Activated T-helper 2 cell treated with anti-CD3 and anti-CD28 coated beads, Interferon-gamma antibody, Interleukin-2, Interleukin-4, amounts not matched to agents 10 μg/mL and 5 μg/mL and 100 μg/mL, durations not matched to agents 14 hours and 24 hours and 36 hours (primary cell): ENCODE measurements at places on chromosomes 4 and X.

DNA sequence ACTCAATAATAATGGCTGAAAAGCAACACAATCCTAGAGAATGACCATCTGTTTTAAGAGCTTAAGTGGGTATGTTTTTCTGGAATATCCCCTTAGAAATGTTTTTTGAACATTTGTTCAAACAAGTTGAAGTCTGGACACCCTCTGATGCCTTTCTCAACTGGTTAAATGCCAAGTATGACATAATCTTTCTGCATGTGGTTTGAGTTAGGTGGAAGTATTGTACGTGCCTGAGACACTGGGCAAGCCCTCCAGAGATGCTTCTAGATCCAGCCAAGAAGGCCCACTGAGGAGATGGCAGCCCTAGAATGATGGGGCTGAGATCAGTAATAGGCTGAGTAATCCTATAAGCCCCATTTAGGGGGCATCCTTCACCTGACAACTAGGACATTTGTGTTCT lies 493.1 kb downstream of the MAGEE1 start:
- DNase-seq: no peak

DNA sequence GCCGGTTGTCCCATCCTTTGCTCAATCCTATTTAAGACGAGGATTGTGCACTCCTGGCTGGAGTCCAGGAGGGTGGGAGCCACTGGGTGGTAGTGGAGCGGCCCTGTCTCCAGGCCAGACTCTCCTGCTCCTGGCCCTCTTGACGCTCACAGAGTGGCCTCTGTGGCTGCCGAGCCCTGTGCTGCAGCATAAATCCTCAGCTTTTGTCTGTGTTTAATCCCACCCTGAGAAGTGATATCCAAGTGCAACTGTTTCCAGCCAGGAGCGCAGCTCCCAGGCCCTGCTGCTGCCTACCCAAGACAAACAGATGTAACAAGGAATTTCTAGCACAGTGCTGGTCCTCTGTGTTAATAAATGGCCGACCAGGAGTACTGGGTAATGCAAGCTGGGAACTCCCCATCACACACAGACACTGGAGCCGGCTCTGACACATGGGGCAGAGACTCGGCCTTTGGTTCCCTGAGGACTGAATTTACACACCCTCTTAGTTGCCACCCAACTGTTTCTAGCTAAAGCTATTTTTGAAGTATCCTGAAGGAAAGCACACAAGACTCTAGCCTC lies 85.3 kb downstream of the GATB start:
- DNase-seq: no peak

DNA sequence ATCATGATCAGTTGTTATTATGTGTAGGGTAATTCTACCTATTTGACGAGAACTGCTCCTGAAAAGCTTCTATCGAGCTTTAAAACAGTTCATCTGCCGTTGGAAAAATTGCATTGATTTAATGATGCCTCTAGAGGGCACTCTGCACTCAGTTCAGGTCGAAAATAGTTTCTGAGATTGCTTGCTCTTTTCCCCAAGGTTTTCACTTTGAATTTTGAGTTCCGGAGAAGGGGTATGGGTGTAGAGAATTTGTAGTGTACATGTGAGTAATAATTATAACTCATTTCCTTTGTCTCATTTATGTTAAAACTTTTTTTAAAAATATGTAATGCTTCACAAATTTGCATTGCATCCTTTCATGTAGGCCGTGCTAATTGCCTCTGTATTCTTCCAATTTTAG lies 28.4 kb upstream of the TNIP3 start:
- DNase-seq: no peak

- no peak for DNase-seq
Measured at GRCh38 chr4:147782087-147782781, 50.3 kb downstream of the ARHGAP10 start.

GRCh38 chr4:95058991-95059390 lies 301.2 kb downstream of the BMPR1B start:
- no peak for DNase-seq

GRCh38 chrX:123975180-123975579 lies 13.7 kb downstream of the STAG2 start:
- no peak for DNase-seq

DNA sequence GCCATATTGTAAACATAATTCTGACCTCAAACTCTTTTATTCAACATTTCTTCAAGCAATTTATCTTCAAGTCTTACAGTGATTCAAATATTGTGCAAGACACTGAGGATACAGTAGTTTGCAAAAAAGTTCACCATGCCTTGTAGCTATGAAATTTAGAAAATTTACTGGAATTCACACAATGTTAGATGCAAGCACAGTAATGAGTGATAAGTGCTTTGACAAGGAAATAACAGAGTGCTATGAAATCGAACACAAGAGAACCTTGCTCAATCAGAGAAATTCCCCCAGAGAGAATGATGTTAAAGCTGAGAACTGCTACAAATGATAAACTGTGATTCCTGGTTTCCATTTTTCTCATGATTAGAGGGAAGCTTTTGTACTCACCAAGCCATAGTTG lies 952.9 kb downstream of the FAT4 start:
- no peak for DNase-seq

- no peak for DNase-seq
Measured at GRCh38 chr4:183326853-183327252, 4.6 kb upstream of the CLDN24 start.

- peak; percentile 9 for DNase-seq
Measured at GRCh38 chrX:68443155-68443868, 10.0 kb upstream of the OPHN1 start.

- DNase-seq: no peak
Measured at GRCh38 chr4:32658019-32658418, 1937.8 kb downstream of the PCDH7 start.

- DNase-seq: no peak
Measured at GRCh38 chrX:70437011-70437410, 7.6 kb upstream of the DLG3 start.

DNA sequence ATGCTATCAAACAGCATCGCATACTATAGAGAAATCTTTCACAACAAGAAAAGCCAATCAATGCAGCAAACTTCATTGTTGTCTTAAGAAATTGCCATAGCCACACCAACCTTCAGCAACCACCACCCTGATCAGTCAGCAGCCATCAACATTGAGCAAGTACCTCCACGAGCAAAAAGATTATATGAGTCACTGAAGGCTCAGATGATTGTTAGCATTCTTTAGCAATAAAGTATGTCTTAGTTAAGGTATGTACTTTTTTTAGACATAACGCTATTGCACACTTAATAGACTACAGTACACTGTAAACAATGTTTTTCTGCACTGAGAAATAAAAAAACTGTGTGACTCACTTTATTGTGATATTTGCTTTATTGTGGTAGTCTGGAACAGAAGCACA lies 37.8 kb upstream of the FUNDC1 start:
- DNase-seq: no peak

DNA sequence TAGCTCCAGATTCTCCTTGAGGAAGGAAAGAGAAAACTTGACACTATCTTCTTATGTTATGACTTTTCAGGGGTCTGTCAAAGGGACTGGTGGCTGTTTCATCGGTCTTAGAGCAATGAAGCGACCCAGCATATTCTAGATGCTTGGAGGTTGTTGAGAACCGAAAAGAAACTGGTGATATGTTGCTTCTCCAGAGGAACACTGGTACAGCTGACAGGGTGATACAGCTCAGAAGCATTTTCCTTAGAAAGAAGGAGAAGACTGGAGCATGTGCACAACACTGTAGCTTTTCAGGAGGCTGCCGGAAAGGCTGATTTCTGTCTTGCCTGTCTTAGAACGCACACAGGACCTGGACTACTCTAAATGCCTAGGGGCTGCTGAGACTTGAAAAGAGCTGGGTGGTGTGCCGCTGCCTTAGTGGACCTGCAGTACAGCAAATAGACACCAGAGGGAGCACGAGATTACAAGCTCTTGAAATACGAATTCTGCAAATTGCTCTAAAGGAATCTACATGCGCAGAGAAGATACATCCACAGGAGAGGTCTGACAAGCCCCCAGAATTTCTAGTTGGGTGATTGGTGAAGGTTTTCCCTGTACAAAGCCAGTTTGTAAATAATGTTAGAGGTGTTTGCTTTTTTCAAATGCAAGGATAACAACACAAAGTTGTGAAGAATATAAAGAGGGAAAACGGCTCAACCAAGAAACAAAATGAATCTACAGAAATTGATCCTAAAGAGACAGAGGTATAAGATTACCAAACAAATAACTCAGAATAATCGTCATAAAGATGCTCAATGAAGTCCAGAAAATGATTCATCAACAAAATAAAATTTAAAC lies 223.1 kb upstream of the DMD start:
- peak; percentile 7 for DNase-seq

DNA sequence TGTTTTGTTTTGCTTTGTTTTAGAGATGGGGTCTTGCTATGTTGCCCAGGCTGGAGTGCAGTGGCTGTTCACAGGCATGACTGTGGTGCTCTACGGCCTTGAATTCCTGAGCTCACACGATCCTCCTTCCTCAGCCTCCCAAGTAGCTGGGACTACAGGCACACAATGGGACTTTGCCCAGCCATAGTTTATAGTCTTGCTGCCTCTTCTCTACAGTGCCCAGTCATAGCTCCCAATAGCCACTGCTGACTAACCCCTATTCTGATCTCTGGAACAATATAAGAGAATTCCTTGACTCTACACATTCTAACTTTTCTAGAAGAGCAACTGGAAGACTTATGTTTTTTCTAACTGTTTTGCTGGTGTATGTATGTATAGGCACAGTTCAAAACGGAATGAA lies 319.2 kb downstream of the PCDH7 start:
- DNase-seq: no peak

GRCh38 chrX:135931644-135932487 lies 38.4 kb downstream of the SAGE1 start:
- DNase-seq: peak; percentile 8

DNA sequence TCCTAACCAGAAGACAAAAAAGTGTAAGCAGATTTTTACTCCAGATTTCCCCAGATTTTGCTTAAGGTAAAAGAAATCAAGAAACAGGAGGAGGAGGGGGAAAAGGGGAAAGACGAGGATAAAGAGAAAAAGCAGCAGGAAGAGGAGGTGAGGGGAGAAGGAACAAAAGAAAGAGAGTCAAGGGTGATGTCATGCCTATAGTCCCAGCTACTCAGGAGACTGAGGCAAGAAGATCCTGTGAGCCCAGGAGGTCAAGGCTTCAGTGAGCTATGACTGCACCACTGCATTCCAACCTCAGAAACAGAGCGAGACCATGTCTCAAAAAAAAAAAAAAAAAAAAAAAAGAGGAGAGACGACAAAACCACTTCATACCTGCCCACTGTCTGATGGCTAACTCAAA lies 12.0 kb upstream of the PKD2 start:
- no peak for DNase-seq
